Left renal pelvis (tissue), 4 donors: ENCODE measurements at places on chromosomes 2 and 18. TPM values are rescaled to one million over a fixed set of nuclear protein-coding genes. Genes with fewer than 3 reads are reported as not detected.

Gene ALPG
- polyA plus RNA-seq, result not detected

Gene GPR39
- polyA plus RNA-seq, result 4.9 TPM

DNA sequence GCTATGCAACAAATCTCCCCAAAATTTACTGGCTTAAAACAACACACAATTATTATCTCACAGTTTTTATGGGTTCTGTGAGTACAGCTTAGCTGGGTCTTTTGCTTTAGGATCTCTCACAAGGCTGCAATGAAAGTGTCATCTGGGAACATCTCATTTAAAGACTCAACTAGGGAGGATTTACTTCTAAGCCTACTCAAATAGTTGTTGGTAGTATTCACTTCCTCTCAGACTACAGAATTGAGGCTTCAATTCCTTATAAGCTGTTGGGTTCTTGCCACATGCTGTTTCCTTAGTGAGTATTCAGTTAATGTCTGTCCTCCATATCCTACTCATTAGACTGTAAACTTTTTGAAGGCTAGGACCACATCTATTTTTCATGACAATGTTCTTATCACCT lies 72.3 kb downstream of the MDH1 start:
- DNase-seq, result no peak

Gene FAM228A
- polyA plus RNA-seq, result 1.5 TPM

GRCh38 chr2:95700519-95700918 lies 108.7 kb downstream of the TRIM43 start:
- no peak for DNase-seq

- DNase-seq, result no peak
Observed at GRCh38 chr2:139438478-139438877, 658.3 kb upstream of the NXPH2 start.

- no peak for DNase-seq
Observed at GRCh38 chr2:223238301-223238700, 186.3 kb downstream of the KCNE4 start.

Gene SERPINB13
- not detected for polyA plus RNA-seq

- no peak for DNase-seq
Observed at GRCh38 chr2:862731-863466, 87.8 kb upstream of the SNTG2 start.

- DNase-seq, result no peak
Observed at GRCh38 chr2:235224410-235224809, 269.4 kb upstream of the AGAP1 start.

Gene GAL3ST2
- polyA plus RNA-seq, result 0.40 TPM

DNA sequence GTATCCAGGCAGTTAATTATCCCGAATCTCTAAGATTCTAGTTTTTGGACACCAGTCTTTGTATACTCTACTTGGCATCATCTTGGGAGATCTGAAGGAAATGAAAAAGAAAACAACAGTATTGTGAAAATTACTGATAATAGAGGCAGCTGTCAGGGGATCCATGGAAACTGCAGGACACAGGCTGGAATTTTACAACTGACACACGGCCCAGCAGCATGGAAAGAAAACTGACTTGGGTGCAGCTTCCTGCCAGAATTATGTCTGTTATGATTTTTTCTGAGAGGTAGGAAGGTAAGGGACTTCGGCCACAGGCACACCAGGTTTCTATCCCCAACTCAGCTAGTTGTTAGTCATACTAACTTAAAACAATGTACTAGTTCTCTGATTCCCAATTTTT lies 57.7 kb upstream of the ERBB4 start:
- no peak for DNase-seq

Gene IL18RAP
- polyA plus RNA-seq, result 0.70 TPM

Gene PRSS56
- polyA plus RNA-seq, result 0.15 TPM

DNA sequence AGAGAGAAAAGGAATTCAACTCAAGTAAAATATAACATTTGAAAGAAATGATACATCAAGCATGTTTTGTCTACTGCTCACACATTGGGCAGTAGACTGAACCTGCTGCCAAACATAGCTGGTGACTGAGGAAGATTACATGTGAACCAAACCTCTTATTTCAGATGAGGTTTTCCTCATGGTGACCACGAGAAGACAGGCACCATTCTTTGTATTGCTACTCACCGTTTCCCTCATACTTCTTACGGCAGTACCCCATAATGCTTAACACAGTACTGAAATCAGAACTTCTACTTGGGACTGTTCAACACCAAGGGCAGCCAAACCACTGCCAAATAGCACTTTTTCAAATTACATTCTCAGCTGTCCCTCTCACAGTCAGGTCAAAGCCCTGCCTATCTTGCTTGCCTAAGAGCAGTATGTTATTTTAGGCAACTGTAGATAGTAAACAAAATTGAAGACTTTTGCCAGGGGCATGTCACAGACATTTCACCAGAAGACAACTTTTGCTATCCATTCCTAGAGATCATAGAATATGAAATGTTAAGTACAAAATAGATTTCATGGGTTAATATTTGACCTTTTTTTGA lies 167.1 kb upstream of the DOK6 start:
- no peak for DNase-seq

GRCh38 chr18:78612318-78612717 lies 367.3 kb upstream of the SALL3 start:
- DNase-seq, result no peak

DNA sequence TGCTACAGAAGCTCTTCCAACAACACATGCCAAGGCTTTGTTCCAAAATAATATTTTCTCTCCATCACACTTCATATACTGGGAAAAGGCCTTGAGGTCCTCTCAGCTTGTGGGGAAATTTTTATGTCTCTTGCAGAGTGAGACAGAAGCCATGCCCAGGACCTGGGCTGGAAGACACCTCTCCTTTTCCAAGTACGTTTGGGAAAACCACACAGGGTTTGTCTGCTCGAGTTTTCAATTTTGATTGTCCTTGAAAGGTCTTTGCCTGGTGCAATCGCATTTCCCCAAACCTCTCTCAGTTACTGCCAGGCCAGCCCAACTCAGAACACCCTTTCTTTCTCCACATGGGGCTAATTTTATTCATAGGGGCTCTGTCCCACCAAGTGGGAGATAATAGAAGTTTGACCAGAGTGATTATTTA lies 272.2 kb downstream of the OSR1 start:
- no peak for DNase-seq

- DNase-seq, result no peak
Observed at GRCh38 chr2:24576617-24577016, 85.6 kb downstream of the NCOA1 start.

- DNase-seq, result no peak
Observed at GRCh38 chr2:196293751-196294515, 122.6 kb upstream of the STK17B start.

Gene NEUROD1
- polyA plus RNA-seq, result not detected

Gene MBD2
- 136 TPM for polyA plus RNA-seq

- DNase-seq, result no peak
Observed at GRCh38 chr2:29799628-29800027, 121.8 kb downstream of the ALK start.

DNA sequence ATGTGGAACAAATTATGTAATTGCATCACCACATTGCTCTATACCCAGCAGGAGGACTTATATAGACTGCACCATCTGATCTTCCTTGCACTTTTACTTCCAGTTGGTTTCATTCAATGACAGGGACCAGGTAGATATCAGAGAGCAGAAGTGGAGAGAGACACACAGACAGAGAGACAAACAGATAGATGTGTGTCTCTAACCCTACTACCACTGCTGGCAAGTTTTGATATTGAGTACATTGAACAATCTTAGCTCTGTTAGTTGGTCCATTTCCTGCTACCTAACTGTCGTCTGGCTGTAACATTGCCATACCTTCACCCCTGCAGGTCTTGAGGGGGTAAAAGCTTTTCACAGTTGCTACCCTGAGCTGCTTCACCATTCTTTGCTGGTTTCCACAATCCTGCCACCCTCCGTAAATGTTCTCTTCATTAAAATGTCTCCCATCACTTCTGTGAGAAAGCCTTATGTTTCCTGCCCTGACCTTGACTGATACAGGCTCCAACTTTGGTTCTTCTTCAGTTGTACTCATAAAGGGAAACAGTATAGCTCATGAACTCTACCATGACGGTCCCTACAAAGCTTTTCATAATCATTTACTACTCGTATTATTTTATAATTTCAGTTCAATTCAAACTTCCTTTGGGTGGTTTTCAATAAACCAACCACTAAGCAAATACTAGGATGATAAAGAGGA lies 62.3 kb upstream of the ITGA4 start:
- no peak for DNase-seq

DNA sequence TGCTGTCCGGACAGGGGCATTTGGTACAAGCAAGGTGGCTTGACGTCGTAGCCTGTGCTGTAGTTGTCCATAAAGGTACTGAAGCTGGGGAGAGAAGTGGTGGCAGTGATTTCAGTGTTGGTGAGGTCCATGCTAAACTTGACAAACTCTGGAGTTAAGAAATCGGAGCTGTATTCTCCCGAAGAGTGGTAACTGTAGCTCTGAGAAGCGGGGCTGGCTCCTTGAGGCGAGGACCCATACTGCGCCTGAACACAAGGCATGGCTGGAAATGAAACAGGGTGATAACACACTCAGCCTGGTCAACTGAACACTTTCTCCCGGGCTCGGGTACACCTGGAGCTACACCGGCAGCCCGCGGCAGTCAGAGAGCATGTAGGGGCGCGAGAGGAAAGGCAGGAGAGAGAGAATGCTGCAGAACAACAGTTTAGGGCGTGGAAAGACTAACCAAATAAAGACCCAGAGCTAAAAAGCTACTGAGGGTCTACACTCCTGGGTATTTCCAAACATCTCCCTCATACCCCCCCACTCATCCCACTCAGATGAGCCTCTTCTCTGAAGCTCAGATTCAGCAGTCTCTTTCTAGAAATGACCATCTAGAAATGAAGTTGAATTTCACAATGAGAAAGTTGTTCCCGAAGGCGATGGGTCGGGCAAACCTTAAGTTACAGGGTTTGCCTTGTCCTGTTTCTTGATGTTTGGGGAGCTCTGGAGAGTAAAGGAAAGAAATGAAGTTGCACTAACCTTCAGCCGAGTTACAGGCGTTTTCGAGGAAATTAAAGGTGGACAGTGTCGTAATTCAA lies 2.4 kb downstream of the NR4A2 start:
- no peak for DNase-seq

DNA sequence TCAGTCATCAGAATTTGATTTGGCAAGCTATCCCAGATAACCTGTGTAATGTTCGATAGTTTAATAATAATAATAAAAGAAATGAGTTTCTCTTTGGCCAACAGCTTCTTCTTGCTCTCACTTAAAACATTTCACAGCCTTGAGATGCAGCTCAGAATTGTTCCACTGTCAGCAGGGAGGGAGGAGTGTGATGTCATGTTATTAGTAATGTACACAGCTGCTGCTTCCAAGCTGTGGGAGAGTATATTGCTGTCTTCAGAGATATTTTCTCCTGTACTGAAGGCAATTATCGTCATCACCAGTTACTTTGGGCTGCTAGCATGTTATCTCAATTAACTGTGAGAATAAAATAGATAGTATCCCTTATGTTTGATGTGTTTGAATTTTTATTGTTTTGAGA lies 146.9 kb upstream of the MAP3K20 start:
- no peak for DNase-seq

Gene CYS1
- polyA plus RNA-seq, result 100 TPM

GRCh38 chr18:75638776-75639471 lies 211.4 kb upstream of the SMIM21 start:
- DNase-seq, result no peak

- no peak for DNase-seq
Observed at GRCh38 chr2:236642584-236643291, 73.1 kb downstream of the ACKR3 start.

DNA sequence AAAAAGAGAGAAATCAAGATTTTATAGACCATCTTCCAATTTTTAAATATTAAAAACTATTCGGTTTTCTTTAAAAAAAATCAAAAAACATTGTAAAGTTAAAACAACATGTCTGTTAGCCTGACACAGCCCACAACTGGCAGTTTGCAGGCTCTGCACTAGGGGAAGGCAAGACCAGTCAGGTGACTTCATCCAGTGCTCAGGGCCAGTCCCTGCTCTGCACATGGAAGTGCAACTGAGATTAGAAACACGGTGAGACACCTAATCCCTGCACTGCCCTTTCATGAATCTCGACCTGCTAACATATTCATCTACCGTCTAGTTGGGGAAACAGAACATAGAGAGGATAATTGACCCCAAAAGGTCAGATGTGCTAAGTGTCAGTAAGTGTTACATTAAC lies 135.2 kb downstream of the BARD1 start:
- no peak for DNase-seq

Gene DSEL
- 20.1 TPM for polyA plus RNA-seq
